Motor neuron (in vitro differentiated cells): ENCODE measurements at places on chromosomes 5 and 9.

GRCh38 chr5:109700516-109701153, 10.9 kb downstream of the MAN2A1 start:
- ATAC-seq, result no peak

DNA sequence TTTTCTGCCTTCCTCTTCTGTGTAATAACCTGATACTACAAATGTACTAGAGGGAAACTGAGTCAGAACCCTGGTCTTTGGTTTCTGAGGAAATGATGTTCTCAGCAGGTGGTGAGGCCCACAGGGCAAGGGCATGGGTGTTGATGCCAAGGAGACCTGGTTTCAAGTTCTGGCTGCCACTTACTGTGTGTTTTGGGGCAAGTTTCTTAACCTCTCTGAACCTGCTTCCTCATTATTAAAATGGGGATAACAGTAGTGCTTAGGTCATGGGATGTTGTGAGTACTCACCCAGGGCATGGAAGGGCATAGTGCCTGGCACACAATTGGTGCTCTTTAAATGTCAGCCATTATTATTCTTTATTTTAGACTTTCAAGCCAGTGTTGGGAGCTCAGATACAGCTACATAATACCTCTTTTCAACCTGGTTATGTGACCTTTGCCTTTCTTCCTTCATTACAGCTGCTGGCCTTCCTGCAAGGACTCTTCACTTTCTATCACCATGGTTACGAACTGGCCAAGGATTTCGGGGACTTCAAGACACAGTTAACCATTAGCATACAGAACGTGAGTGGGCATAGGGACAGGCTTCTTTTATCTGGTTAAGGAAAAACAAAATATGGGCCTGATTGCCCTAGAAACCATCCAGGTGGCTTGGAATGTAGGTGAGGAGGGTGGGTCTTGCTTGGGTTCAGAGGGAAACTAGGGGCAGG, 131.5 kb downstream of the ARHGAP26 start:
- ATAC-seq, result no peak

DNA sequence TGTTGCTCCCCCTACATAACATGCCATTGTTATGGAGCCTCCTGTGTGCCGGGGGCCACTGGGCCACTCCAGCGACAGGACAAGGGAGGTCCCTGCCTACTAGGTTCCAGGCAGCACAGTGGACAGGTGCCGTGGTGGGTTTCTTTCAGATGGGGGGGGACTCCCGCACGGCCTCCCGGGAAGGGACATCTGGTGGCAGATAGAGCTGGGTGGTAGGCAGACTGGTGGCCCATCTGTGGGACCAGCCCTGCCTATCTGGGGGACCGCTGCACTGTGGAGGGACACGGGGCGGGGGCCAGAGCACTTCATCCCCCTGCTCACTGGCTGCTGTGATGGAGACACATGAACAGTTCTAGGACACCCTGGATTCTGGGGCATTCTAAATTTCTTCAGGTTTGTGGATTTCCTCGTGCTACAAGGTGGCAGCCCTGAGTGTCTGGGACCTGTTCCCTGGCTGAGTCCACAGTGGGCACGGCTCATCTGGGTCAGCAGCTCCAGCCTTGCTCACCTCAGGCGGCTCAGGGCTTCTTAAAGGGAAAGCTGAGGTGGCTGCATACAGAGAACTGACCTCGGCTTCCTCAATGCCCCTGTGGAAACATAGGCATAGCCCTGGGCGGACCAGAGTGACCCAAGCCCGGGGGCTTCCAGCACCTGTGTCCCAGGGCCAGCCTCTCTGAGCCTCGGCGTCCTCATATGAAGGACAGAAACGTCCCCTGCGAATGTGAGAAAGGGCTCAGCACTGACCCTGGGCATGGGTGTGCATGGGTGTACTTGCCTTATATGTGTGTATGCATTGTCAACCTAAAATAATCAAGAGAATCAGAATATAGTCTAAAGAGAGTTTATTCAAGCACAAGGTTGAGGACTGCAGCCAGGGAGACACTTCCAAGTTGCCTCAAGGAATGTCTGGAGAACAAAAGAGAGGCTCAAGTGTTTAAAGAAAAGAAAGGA, 22.5 kb downstream of the FGD3 start:
- ATAC-seq, result peak; percentile 37

DNA sequence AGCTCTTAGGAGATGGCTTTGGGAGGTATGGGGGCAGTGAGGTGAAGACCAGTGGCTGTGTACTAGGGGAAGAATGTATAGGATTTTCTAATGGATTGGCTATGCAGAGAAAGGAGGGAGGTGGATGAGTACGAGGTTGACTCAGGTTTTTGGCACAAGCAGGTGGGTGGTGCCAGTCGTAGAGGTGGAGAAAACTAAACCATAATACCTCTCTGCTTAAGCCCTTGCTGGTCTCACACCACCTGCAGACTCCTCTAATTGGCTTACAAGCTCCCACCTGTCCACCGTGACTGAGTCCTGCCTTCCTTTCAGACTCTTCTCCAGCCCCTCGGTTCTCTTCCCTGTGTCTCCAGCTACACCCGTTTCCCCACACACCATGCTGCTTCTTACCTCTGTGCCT, 521.7 kb upstream of the CLINT1 start:
- ATAC-seq, result no peak

- ATAC-seq, result no peak
Measured at GRCh38 chr5:53425687-53426511, 54.5 kb upstream of the FST start.

DNA sequence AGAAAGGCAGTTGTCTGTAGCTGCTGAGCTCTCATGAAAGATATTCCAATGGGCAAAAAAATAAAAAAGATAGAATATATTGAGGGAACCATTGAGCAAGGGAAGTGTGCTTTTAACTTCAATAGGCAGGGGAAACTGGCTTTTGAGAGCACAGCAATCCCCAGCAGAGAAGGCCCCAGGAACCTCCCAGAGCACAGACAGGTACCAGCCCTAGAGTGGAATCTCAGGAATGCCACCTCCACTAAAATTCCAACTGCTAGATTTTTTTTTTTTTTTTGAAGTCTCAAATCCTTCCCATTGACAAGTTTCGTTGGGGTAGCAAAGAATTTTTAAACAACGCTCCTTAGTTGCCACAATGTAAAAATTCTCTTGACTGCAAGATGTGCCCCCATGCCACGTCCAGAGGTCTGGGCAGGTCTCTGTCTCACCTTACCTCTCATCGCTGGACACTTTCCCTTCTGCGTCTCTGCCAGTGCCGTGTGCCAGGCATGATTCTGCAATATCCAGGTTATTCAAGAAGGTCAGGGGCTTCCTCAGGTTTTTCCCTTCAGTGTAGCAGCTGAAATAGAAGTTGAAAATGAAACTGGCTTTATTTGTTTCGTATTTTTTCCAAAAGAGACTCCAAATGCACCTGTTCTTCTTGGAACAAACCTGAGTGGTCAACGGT, 64.2 kb upstream of the IRX1 start:
- ATAC-seq, result no peak

DNA sequence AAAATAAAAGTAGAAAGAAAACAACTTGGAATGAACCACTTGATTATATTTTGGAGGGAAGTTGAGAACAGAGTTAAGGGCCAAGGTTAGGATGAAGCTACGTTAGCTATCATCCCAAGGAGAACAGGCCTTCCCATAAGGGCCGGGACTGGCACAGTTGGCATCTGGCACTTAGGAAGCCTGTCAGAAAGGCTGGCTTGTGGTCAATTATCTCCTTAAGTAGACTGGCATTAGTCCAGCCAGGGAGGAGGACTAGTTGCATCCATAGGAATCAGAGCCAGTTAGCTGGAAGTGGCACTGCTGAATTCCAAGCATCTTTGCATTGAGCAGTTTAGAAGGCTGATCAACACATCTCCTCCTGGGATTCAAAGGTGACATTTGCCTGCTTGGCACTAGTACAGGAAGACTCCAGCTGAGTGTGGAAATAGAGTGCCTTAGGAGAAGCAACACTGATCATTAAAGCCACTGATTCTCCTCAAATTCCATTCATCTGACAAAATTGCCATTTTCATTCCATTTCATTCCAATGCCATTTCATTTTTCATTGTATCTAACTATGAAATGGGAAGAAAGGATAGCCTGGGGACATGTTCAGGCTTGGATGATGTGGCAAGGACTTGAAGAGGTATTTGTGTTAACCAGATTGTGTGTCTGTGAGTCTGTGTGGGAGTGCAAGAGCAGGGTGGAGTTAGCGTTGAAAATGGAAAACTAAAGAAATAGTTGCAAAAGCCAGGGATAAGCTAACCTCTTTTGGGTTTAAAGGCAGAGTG, 5.5 kb downstream of the FOXB2 start:
- ATAC-seq, result no peak

GRCh38 chr9:79661279-79661678, 89.5 kb downstream of the TLE4 start:
- ATAC-seq, result no peak

DNA sequence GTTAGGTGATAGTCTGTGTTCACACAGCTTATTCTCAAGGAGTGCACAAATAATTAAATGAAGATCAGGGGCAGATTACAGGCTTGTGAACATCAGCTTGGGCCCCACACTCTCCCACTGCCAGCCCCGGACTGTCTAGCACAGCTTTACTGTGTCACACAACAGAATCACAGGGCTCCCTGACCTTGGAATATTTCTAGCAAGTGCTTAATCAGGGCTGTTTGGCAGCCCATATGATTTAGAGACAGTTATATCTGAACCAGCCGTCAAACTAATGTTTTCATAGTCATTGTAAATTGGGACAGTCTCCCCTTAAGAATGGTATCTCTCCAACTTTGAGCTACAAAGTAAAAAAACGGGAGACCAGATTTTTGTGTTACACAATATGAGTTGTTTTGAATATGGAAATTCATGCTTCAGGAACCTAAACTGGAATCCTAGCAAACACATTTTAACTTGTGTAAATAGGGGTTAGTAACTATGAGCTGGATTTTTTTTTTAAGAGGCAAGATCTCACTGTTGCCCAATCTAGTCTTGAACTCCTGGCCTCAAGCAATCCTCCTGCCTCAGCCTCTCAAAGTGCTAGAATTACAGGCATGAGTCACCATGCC, 517.6 kb downstream of the BNC2 start:
- ATAC-seq, result peak; percentile 65

GRCh38 chr5:112366987-112367386, 52.1 kb downstream of the EPB41L4A start:
- ATAC-seq, result peak; percentile 58

DNA sequence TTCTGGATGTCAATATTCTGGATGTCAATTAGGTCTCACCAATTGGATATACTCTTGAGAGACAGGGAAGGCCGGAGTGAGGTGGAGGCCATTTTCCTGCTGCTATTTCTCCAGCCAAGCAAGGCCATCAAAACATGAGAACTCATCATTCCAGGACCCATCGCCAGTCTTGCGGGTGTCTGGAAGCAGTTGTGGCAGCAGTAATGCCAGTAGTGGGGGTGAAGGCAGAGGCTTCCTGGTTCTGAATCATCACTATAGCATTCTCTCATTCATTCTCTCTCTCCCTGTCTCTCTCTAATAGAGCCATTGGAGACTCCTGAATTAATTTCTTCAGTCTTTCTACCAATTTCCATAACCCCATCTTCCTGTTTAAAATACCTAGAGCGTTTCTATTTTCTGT, 71.8 kb downstream of the EGFLAM start:
- ATAC-seq, result no peak

- no peak for ATAC-seq
Measured at GRCh38 chr5:169869066-169869465, 111.2 kb downstream of the INSYN2B start.

DNA sequence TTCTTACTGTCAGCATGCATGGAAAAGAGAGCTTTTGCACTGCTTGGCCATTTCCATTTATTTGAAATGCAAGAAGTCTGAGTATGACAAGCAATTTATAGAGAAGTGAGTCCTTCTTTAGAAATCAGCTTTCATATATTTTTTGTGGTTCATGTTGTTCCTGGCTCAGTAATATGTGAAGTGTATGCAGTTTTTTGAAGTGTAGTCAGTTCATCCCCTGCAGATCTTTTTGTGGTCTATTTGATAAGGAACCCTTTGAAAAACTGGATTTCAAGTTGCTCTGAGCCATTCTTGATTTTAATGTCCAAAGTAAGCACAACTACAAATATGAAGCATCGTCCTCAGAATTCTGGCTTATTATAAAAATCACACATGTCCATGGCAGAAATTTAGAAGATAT, 294.1 kb upstream of the SMC2 start:
- no peak for ATAC-seq

DNA sequence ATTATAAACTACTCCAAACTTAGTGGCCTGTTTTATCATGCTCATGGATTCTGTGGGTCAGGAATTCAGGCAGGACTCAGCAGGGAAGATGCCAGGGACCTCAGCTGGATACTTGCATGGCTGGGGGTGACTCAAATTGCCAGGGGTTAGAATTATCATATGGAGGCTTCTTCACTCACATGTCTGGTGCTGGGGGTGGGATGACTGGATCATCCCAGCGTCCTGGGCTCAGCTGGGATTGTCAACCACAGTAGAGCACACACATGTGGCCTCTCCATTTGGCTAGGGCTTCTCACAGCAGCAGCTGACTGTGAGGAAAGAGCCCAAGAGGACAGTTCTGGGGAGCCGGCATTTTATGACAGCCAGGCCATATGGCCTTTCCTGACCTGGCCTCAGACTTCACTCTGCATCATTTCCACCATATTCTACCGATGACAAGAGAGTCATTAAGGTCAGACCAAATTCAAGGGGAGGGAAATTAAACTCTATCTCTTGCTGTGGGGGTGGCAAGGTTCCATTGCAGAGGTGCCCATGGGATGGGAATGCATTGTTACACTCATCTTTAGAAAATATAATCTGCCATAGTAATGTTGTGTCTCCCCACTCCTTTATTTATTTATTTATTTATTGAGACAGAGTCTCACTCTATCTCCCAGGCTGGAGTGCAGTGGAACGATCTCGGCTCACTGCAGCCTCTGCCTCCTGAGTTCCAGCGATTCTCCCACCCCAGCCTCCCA, 5.2 kb upstream of the GRK6 start:
- no peak for ATAC-seq

- ATAC-seq, result no peak
Measured at GRCh38 chr5:159415301-159415937, 85.1 kb upstream of the IL12B start.

DNA sequence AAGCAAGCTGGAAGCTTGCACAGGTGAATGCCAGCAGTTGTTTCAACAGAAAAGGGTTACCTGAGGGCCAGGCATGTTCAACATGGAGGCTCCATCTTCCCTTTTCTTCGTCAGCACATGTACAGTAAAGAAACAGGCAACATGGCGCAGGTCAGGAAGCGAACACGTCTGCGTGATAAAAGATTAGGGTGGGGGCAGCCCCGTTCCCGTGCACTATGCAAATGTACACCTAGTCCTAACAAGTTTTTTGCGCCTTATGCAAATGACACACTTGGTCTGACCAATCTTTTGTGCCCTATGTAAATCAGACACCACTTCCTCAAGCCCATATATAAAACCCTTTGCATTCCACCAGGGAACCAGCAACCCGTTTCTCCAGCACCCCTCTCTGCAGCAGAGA, 452.1 kb upstream of the PTPRD start:
- no peak for ATAC-seq

GRCh38 chr5:132026516-132027008, 15.1 kb upstream of the ACSL6 start:
- ATAC-seq, result no peak

GRCh38 chr5:134088291-134088690, 26.2 kb upstream of the TCF7 start:
- no peak for ATAC-seq
